Caki2 (cell line): ENCODE measurements at places on chromosomes 6 and 20.

GRCh38 chr6:81812401-81812800, 59.9 kb upstream of the TENT5A start:
- no peak for DNase-seq

DNA sequence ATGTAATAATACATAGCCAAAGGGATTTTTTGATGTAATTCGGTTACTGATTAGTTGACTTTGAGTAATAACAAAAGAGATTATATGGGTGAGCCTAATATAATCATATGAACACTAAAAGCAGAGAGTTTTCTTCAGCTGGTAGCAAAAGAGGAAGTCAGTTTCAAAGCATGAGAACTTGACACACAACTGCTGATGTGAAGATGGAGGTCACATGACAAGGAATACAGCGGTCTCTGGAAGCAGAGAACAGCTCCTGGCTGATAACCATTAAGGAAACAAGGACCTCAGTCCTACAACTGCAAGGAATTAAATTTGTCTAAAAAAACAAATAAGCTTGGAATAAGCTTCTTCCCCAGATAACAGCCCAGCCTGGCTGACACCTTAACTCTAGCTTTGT, 154.5 kb upstream of the PRND start:
- no peak for DNase-seq

DNA sequence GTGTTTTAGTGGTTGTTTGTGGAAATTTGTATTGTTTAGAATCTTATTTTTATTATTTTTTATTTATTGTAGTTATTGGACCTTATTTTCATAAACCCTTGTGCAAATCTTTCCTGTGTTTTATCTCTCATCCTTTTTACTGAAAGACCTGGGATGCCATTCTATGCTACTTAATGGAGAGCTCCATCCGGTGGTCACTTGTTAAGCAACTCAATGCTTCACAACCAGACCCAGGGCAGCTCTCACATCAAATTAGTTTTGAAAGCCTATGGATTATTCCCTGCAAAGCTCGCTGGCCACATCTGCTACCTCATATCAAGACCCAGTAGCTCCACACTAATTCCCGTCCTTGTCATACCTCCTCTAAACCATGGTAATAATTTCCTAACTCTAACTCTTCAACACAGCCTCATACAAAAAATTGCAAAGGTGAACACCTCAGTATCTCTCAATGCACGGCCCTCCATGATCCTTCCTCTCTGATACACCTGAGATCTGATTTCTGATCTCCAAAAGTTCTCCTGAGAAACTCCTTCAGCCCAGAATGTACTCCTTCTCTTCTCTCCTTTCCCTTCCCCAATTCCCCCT, 296.6 kb upstream of the MANEA start:
- DNase-seq, result no peak

GRCh38 chr6:84062519-84063154, 29.1 kb downstream of the MRAP2 start:
- no peak for DNase-seq

GRCh38 chr20:25320035-25320800, 70.4 kb downstream of the ABHD12 start:
- no peak for DNase-seq

DNA sequence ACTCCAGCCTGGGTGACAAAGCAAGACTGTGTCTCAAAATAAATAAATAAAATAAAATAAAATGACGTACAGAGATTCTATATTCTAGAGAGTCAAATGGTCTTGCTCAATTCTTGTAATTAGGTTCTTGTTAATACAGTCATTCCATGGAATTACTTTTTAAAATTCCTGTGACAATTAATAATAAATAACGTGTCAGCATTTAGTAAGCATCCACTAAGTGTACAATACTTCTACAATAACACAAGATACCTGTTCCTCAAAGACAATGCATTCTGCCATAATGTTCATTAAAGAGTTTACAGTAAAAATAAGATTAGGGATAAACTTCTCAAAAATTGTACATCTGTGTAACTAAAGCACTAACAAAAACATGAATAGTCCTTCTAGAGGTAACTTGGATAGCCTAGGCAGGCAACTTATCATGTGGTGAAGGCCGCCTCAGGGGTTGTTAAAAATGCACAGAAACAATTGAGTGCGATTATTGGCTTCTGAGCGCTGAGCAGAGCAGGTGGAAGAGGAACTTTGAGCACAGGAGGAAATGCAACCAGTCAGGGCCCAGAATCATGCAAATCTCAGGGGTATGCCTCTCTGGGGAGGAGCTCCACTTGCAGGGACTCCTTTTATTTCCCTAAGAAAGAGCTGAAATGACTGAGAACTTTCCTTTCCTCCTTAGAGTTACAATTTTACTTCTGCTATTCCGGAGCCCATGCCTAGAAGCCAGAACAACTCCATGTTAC, 37.1 kb downstream of the QRSL1 start:
- no peak for DNase-seq

GRCh38 chr6:134324141-134324540, 6.2 kb upstream of the SGK1 start:
- DNase-seq, result no peak

- no peak for DNase-seq
Measured at GRCh38 chr6:15044948-15045347, 200.9 kb upstream of the JARID2 start.

- DNase-seq, result no peak
Measured at GRCh38 chr6:160398674-160399271, 50.6 kb downstream of the SLC22A3 start.

DNA sequence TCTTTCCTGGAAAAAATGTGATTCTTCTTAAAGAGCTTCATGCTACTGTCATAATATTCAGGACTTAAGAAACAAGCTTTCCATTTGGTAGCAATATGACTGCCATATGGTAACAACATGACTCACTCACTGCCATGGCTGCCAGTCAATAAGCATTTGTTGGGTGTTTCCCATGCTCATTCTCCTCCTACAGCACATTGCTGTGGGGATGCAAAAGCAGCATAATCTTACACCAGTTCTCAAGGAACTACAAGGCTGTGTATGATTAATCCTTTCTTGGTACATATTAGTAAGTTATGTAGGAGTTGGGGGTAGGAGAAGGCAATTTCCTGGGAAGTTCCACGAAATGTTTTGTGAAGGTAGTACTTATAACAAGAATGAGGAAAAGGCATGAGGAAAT, 76.7 kb downstream of the CEP162 start:
- DNase-seq, result no peak

DNA sequence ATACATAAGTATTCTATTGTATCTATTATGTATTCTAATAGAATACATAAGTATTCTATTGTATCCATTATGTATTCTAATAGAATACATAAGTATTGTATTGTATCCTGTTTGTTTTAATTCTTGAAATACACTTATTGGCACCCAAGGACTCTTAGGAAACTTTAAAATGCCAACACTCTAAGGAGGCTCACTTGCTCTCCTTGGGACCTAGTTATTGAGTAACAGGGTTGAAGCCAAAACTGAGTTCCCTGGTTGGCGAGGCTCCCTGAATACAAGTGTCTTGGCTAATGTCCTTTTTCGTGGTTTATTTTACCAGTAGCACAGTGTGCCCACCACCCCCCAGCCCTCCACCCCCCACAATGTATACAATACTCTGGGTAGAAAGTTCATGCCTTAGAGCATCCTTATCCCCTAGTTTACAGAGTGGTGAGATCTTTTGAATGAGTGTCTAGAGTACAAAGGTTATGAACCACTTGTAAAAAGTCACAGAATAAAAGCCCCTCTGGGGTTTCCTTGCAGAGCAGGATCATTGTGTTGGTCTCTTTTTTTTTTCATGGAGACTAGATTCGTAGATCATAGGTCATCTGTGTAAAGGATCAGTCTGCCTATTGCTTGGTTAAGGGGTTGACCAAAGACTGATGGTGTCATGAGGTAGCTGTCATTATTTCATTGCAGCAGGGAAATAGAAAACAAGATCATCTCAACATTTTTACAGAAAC, 32.5 kb upstream of the PRDM1 start:
- DNase-seq, result no peak

DNA sequence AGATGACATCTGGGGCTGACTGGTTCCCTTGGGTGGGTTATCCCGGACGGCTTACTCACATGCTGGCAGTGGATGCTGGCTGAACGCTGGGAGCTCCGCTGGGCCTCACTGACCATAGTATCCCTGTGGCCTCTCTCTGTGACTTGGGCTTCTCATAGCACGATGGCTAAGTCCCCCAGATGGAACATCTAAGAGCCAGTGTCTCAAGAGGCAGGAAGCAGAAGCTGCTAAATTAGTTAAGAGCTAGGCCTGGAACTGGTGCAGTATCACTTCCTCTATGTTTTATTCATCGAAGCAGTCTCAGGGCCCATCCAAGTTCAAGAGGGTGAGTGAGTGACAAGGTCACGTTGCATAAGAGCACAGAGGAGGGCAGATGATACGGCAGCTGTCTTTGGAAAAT, 116.5 kb upstream of the LAMP5 start:
- DNase-seq, result no peak

DNA sequence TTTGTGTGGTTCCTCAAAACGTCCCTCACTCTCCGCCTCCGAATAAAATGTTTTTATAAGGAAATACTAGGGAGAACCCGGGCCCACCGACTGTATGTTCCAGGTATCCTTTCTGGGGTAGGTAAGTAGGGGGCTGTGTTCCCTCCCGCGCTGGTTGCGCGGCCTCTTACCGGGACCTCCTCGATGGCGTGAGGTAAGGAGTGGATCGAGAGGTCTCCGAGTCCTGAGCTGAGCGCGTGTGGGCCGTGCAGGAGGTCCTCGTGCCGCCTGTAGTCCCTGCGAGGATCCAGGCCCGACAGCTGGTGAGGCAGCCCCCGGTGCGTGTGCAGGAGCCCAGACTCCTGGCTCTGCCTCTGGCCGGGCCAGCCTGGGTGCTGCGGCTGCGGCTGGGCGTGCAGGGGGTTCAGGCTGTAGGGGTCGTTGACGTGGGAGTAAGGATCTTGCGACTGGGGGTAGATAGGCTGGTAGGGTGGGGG, 5.1 kb downstream of the TFAP2A start:
- peak; percentile 44 for DNase-seq

DNA sequence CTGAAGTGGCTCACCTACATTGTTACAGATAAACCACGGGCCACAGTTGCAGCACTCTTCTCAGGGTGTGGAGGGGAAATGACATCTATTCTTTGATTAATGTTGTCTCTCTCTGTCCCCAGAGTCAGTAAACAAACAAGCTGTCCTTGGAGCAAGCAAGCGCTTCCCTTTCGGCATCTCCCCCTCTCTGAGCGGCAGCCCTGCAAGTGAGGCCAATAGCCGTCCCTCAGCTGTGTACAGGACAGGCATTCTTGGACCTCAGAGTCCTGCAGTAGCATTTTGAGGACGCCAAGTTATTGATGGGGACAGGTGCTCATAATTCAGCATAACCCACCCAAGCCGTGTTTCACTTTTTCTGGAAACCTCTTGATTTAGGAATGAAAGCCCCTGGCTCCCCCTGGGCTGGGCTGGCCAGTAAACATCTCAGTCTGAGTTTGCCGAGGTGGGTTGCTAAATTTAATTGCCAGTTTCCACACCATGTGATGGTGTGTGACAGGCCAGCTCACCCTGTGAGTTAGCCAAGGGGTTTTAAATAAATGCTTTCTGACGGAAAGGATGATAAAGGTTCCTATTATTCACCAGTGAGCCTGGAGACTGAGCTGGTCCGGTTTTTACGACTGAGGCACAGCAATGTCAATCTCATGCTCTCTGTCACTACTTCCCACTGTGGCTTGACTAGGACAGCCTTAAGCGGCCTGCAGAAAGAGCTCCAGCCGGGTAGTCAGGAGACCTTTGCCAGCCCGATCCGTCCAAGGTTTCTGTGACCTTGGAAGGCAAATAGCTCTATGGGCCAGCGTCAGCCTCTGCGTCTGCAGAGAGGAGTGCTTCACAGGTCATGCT, 214.8 kb upstream of the RREB1 start:
- DNase-seq, result no peak

DNA sequence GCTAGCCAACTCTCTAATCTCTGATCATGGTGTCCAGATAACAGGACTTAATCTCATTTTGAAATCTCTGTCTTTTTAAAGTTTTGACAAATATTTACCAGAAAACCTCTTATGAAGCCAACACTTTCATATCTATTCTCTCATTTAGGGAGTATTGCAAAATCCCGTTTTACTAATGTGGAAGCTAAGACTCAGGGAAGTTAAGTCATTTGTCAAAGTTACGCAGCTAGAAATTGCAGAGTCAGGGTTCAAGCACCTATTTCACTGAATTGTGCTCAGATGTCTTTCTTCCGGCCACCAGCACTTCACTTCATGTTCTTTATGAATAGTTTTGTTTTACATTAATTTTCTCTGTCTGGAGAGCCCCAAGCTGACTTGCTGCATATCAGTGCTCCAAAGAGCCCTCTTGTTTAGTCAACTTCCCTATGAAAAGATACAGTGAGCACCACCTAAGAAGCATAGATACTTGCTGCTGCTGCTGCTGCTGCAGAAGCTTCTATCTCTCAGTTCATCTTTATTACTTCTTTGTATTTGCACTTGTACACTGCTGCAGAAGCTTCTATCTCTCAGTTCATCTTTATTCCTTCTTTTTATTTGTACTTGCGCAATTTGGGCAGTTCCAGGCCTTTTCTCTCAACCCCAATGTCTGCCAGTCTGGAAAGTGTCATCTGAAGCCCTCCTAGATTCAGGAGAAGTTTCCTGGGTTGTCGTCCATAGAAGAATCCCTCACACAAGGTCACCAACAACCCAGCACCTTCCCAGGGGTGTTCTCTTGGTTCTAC, 329.7 kb downstream of the MAFB start:
- no peak for DNase-seq

DNA sequence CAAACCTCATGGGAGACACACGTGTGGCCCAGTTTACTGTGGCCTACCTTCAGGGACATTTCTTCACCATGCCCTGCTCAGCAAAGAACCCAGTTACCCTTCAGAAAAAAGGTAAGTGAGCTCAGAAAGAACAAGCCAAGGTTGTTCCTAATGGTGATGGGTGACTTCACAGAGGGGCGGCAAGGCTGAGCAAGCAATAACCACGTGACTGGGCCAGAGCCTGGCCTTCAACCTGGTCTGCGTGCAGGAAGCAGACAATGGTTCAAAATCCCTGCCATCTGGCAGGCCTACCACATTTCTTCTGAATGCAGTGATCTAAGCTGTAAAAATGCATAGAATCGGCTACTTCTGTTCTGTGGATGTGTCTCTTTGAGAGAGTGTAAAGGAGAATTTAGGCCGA, 115.5 kb upstream of the CST7 start:
- no peak for DNase-seq

- no peak for DNase-seq
Measured at GRCh38 chr6:11919771-11920440, 92.2 kb upstream of the HIVEP1 start.

GRCh38 chr6:164275773-164276172, 861.3 kb downstream of the QKI start:
- DNase-seq, result no peak

GRCh38 chr6:94988701-94989100, 588.6 kb upstream of the MANEA start:
- no peak for DNase-seq

DNA sequence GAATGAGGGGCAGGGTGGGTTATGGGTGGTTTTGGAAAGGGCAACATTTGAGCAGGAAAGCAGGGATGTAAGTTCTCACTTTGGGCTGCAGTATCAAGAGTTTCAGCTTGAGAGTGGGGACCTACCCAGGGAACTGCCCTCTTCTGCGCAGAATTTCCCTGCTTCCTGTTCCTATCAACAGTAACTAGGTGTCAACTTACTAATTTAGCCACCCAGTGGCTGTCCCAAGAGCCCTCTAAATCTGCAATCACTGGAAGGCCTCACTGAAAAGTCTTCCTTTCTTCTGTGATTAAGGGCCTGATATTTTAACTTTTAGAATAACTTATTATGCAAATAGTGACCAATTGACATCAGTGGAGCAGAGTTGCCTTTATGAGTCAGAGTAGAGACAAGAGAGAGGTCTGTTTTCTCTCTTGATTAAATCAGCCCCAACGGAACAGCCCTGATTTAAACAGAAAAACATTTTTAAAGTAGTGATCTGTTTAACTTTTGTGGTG, 118.2 kb upstream of the RIPOR2 start:
- DNase-seq, result no peak
